Stimulated activated CD4-positive, alpha-beta T cell treated with anti-CD3 and anti-CD28 coated beads, Interleukin-4, amount 100 ng/mL, for 4 hours (primary cell): ENCODE measurements at places on chromosomes 7 and 10.

DNA sequence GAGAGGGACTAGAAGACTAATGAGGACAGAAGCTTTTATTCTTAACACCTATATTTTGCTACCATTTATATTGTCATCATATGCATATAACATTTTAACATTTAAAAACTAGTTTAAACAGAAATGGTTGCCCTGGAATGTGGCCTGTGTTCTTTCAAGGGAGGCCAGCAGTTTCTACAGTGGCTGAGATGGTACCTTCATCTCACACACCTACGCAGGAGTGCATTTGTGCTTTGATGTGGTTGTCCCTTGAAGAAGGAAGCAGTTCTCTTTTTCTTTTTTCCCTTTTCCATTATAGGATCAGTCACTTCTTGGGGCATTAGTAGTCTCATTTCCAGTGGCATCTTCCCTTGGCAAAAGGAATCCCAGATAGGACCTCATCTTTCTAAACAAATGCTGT lies 38.9 kb downstream of the KIAA1217 start:
- DNase-seq = no peak

DNA sequence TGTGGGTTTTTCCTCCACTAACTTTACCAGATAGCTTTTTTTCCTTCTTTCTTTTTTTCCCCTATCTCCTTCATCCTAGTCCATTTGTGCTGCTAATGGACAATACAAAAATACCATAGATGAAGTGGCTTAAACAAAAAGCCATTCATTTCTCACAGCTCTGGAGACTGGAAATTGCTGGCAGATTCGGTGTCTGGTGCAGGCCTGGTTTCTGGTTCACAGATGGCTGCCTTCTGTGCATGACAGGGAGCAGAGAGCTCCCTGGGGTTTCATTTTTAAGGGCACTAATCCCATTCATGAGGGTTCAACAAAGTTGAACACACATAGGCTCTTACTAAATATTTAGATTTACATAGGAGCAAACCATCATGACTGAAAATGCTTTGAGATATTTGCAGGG lies 467.4 kb downstream of the TYW1 start:
- no peak for DNase-seq

DNA sequence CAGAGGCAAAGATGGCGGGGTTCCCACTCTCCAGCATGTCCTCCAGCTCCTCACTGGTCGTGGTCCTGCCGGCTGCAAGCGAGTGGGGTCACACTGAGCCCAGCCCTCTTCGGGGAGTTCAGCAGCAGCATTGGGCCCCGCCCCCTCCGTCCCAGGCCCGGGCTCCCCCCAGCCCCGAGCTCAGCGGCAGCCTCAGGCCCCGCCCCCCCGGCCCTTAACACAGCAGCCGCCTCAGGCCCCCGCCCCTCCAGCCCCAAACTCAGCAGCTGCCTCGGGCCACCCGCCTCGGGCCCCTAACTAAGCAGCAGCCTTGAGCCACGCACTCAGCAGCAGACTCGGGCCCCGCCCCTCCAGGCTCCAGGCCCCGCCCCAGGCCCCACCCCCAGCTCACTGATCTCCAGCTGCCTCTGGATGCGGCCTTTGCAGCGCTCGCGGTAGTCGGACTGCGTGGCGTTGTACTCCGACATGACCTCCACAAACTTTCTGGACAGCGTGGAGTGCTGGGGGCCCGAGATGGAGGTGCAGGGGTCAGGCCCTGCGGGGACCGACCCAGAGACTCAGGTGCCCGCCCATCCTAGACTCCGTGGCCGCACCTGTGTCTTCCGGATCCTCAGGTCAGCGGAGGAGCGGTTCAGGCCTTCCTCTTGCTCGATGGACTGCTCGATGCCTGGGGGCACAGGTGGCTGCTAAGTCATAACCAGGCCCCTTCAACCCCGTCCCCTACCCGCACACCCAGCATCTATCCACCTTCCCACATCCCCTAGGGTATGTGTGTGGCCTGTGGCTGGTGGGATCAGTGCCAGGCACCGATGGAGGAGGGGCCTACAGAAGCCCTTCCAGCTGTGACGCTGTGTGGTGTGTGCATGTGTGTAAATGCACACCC lies 15.5 kb downstream of the STX1A start:
- DNase-seq = peak; percentile 50

GRCh38 chr7:7920481-7920880 lies 48.1 kb upstream of the GLCCI1 start:
- DNase-seq = no peak

DNA sequence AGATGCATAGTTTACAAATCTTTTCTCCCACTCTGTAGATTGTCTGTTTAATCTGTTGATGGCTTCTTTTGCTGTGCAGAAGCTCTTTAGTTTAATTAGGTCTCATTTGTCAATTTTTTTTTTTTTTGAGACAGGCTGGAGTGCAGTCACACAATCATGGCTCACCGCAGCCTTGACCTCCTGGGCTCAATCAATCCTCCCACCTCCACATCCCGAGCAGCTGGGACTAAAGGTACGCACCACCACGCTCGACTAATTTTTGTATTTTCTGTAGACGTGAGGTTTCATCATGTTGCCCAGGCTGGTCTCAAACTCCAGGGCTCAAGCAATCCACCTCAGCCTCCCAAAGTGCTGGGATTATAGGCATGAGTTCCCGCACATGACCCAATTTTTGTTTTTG lies 1655.8 kb downstream of the REEP3 start:
- DNase-seq = no peak

GRCh38 chr10:114261076-114261475 lies 22.0 kb downstream of the VWA2 start:
- DNase-seq = no peak

DNA sequence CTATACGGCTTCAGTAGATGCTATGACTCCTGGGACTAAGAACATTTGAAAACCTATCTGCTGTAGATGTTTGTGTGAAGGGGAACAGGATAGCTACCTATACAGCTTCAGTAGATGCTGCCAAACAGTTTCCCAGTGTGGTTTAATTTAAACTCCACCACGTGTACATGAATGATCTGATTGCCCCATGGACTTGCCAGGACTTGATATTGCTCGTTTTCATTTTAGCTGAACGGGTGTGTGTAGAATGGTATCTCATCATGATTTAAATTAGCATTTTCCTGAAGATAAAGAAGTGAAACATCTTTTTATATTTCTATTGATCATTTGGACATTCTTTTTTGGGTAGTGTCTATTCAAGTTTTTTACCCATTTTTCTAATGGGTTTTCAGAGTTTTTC lies 77.8 kb upstream of the PIP4K2A start:
- no peak for DNase-seq

DNA sequence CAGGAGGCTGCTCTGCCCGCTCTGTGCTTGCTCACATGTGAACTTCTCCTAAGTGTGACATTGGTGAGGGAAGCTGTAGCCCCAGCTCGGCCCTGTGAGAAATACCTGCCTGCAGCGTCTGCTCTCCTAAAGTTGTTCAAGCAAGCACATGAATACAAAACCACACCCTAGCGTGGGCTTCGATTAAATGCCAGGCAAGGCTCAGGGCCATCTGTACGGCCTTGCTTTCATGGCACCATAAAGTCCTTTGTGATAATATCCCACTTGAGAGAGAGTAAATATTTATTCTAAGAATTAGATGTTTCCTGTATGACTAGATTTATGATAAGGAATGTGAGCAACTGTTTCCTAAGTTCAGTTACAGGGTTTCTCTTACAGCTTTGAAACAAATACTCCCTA lies 262.8 kb upstream of the KLF14 start:
- DNase-seq = peak; percentile 31

GRCh38 chr10:111833251-111833650 lies 350.3 kb downstream of the GPAM start:
- no peak for DNase-seq

- DNase-seq = no peak
These were observed 177.6 kb upstream of the FZD8 start for GRCh38 chr10:35819736-35820135.

- no peak for DNase-seq
These were observed 1082.9 kb downstream of the GATA3 start for GRCh38 chr10:9137368-9137767.

GRCh38 chr10:100829097-100829870 lies 83.5 kb upstream of the SLF2 start:
- no peak for DNase-seq

- no peak for DNase-seq
These were observed 28.9 kb downstream of the MAT1A start for GRCh38 chr10:80260295-80261243.

- DNase-seq = no peak
These were observed 63.2 kb downstream of the SMURF1 start for GRCh38 chr7:99080679-99081078.

- DNase-seq = no peak
These were observed 60.0 kb upstream of the PDLIM1 start for GRCh38 chr10:95350830-95351228.

GRCh38 chr7:148045521-148045920 lies 545.0 kb upstream of the C7orf33 start:
- no peak for DNase-seq

- no peak for DNase-seq
These were observed 216.2 kb upstream of the PRKCQ start for GRCh38 chr10:6796231-6796630.

DNA sequence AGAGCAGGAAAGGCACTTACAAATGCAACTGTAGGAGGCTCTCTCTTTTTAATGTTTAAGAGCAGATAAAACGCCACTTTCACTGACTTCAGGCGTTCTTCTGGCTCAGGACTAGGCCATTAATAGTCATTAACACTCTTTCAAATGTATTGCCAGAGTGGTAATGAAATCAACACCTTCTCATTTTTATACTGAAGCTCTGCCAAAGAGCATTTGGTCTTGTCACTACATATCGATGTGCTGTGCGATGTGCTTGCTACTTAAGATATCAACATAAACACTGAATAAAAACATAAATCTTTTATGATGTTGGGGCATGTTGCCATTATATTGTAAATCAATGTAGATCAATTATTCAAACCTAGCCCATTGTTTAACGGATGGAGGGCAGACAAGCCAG lies 634.7 kb downstream of the ARL4A start:
- DNase-seq = no peak

DNA sequence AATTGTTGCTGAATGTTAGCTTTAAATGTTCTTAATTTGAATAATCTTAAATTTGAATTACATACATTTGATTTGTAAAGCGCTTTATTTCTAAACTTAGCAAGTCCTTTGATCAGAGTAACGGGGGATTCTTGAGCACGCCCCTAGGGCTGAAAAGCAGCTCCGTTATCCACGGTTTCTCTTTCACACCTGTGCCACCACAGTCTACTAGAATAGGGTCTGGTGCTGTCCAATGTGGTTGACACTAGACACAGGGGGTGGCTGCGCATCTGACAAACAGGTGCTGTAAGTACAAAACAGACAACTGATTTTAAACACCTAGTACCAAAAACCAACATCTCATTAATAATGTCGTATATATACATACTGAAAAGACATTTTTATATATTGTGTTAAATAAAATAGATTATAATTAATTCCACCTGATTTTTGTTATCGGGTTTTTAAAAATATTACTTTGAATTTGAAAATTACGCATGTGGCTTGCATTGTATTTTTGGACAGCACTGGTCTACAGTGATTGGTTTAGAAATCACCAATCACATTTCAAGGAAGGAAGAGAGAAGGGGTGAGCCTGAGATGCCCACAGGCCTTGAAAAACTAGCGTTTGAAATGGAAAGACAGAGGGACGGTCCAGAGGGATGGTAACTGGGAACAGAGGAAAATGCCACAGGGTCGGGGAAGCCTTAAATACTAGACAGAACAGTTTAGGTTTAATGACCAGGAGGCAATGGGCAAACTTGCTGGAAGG lies 7.3 kb downstream of the SEPHS1 start:
- no peak for DNase-seq

- DNase-seq = no peak
These were observed 183.3 kb upstream of the PRKCQ start for GRCh38 chr10:6763423-6763822.

DNA sequence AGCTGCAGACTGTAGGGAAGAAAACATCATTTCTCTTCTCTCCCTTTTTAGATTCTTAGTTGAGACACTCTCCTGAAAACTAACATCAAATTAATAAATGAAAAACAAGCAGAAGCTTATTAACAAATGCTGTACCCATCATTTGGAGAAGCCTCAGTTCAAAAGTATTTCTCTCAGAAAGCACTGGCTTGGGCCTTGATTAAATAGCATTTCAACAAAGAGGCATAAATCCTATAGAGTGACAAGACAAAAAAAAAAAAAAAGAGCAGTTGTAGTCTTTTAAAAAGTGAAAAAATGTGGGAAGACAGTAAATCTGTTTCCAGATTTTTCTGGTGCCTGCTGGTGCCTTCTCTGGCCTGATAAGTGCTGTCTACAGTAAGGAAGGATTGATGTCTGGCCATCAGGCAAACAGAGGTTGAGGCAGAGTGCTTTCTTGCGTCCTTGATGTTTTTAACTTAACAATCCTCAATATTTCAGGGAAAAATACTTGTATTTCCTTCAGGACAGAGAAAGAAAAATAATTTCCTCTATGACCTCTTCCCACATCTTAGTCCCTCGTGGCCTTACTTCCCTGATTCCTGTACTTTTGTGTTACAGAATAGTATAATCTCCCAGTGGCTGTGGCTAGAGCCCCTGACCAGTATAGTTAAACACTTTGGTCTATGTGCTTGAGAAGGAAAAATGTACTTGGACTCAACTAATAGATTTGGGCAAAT lies 300.5 kb downstream of the HGF start:
- DNase-seq = no peak
